ENCODE measurements at places on chromosomes 6 and 20. TPM values are rescaled to one million over a fixed set of nuclear protein-coding genes. Genes with fewer than 3 reads are reported as not detected.

GRCh38 chr6:15299430-15300131 is 53.7 kb downstream of the JARID2 start:
- H3K4me1 ChIP-seq: peaks cover 93% of the 10 kb centered on the region
- peak overlapping the region; percentile 58 for H3K4me3 ChIP-seq
- peak; percentile 48 for DNase-seq
- H3K36me3 ChIP-seq: peaks cover 9% of the 10 kb centered on the region
- H3K27ac ChIP-seq: peak overlapping the region; percentile 16
- H3K27me3 ChIP-seq: no peaks in the 10 kb centered on the region

DNA sequence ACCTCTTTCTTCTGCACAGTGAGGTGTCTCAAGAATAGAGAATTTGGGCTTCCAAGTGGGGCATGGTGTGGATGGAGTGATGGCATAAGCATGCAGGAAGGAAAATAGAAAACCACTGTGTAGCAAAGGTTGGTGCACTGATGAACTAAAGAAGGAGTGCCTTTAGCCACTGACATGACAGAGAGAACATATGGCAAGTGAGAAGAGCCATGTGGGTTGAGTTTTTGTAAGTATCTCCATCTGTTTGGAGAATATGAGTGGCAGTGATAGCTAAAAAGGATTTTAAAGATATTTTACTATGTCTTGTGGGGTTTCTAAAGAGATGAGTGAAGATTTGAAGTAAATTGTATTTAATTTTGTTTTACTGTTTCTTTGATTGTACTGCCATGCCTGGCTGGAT is 160.5 kb upstream of the GRIK2 start:
- no peak overlapping the region for H3K4me3 ChIP-seq
- H3K4me1 ChIP-seq: no peaks in the 10 kb centered on the region
- H3K27me3 ChIP-seq: no peaks in the 10 kb centered on the region
- no peaks in the 10 kb centered on the region for H3K36me3 ChIP-seq
- DNase-seq: no peak
- no peak overlapping the region for H3K27ac ChIP-seq

DNA sequence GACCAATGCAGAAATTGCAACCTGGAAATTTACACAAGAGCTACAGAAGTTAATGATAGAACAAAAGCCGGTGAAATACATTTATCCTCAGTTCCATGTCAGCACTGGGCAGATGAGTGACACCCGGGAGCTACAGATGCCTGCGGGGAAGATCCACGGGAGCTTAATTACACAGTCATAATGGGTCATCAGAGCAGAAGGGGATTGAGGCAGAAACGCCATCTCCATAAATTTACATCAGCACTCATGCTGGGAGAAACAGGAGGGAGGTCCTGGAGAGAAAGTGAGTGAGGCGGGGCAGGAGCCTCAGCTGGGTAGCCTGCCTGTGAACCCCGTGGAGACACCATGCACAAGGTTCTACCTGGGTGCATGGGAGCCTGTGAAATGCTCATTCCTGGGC is 37.6 kb upstream of the CST7 start:
- H3K4me1 ChIP-seq: no peaks in the 10 kb centered on the region
- no peak overlapping the region for H3K4me3 ChIP-seq
- peaks cover 3% of the 10 kb centered on the region for H3K36me3 ChIP-seq
- no peak overlapping the region for H3K27ac ChIP-seq
- DNase-seq: no peak

DNA sequence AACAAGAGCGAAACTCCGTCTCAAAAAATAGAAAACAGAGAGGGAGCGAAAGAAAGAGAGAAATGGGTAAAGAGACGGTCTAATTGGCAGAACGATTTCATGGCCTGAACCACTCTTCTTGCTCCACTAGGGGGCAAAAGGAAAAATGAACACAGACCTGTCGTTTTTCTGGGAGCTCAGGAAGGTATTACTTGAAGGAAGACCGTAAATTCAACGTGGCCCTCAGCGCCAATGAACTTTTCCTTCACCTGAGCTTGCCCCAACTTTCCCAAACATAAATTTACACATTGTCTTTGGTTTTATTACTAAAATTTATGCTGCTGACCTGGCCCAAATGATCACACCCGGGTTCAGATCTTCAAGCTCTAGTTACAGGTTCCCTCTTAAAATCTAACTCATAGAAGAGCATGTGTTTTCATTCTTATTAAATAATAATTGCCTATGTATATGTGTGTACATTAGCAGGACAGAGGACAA is 67.3 kb downstream of the ATP9A start:
- H3K27me3 ChIP-seq: peaks cover 39% of the 10 kb centered on the region
- no peak for DNase-seq
- peaks cover 10% of the 10 kb centered on the region for H3K4me1 ChIP-seq
- H3K36me3 ChIP-seq: no peaks in the 10 kb centered on the region

DNA sequence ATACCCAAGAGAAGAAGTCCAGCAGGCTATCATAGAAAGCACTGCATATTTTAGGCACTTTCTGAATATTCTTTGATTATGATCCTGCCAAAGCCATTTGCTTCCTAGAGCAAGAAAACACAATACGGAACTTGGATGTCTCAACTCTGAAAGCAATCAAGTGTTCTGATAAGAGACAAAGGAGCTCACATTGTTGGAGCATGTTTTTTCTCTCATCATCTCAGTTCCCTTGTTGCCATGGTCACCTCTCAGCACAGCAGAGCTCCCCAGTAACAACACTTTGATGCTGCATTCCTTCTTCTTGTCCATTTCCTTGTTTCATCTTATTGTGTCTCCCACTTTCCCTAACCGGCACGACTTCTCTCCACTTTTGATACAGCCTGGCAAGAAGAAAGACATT is 168.7 kb upstream of the FUT9 start:
- no peak overlapping the region for H3K27ac ChIP-seq
- no peak for DNase-seq
- H3K27me3 ChIP-seq: no peaks in the 10 kb centered on the region
- no peaks in the 10 kb centered on the region for H3K4me1 ChIP-seq
- H3K36me3 ChIP-seq: no peaks in the 10 kb centered on the region

- no peak overlapping the region for H3K4me3 ChIP-seq
- H3K36me3 ChIP-seq: peaks cover 14% of the 10 kb centered on the region
Observed at GRCh38 chr6:7414811-7415210, 25.2 kb downstream of the RIOK1 start.

- H3K27me3 ChIP-seq: peaks cover 8% of the 10 kb centered on the region
- no peak for DNase-seq
- no peak overlapping the region for H3K27ac ChIP-seq
- no peaks in the 10 kb centered on the region for H3K4me1 ChIP-seq
- no peak overlapping the region for H3K4me3 ChIP-seq
- H3K36me3 ChIP-seq: no peaks in the 10 kb centered on the region
Observed at GRCh38 chr20:50784464-50784863, 10.4 kb upstream of the BCAS4 start.

DNA sequence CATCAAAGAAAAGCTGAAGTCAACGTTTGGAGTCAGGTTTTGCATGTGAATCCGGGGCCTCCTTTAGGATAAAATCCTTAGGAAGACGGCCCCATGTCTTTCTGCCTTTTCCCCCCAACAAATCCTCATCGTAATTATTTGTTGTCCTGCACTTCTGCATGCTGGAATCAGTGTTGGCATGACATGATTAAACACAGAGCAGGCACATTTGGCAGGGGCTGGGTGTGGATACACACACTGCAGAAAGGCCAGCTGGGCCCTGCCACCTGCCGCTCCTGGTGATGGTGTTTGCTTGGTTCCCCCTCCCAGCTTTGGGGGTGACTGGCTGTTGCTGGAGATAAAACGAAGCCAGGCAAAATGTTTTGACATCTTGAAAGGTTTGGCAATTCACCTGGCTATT is 46.3 kb upstream of the FOXA2 start:
- no peak overlapping the region for H3K27ac ChIP-seq
- H3K4me1 ChIP-seq: no peaks in the 10 kb centered on the region
- H3K27me3 ChIP-seq: no peaks in the 10 kb centered on the region
- no peak overlapping the region for H3K4me3 ChIP-seq

DNA sequence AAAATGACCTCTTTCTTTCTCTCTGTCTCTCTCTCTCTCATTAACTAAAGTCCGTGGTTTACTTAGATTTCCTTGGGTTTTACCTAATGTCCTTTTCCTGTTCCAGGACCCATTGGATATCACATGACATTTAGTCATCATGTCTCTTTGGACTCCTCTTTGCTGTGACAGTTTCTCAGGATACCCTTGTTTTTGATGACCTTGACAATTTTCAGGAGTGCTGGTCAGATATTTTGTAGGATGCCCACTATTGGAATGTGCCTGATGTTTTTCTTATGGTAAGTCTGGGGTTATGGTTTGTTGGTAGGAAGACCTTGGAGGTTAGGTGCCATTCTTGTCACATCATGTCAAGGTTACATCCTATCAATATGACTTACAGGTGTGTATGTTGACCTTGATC is 199.2 kb upstream of the HTR1E start:
- H3K4me3 ChIP-seq: no peak overlapping the region
- no peak overlapping the region for H3K27ac ChIP-seq
- no peaks in the 10 kb centered on the region for H3K36me3 ChIP-seq
- H3K4me1 ChIP-seq: no peaks in the 10 kb centered on the region
- no peaks in the 10 kb centered on the region for H3K27me3 ChIP-seq

DNA sequence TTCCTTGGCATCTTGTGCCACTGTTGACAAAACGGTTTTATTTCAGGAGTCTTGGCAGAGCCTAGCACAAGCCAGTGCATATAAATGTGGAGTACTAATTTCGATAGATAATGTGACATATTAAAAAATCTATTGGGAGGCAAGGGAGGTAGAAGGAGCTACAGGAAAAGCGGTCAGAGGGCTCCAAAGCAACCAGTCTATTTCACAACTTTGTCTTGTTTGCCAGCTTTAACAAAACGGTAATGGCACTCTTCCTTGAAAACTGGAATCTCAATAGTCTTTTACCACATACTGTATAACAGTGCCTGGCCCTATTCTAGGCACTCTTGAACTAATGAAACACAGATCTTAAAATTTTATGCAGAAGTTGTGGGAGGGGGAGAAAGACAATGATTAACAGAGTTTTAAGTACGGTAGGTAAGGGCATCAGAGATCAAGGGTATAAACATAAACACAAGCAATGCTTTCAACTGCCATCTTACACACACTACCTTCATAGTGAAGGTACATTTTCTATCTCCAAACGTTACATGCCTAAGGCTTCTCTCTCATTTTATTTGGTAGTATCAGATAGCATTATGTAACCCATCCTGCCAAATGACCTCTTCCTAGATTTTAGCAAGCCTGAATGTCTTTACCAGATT is 33.5 kb upstream of the SYNCRIP start:
- DNase-seq: no peak
- H3K36me3 ChIP-seq: peaks cover 28% of the 10 kb centered on the region
- peak overlapping the region; percentile 99 for H3K4me3 ChIP-seq
- peaks cover 63% of the 10 kb centered on the region for H3K4me1 ChIP-seq
- H3K27me3 ChIP-seq: no peaks in the 10 kb centered on the region

DNA sequence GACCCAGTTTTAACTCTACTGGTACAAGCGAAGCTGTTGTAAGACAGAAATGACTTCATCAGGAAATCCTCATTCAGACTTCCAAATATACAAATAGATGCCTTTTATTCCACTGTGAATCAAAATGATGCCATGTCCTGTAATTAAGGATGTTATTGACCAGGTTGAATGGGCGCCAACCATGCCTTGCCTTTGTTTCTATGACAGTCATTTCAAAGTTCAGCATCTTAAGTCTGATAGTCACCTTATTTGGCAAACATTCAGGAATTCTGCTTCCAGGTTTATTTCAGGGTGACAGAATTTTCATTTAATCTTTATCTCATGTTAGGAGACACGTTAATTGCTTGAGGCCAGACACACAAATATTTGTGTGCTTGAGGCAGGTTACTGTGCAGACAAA is 592.8 kb upstream of the JAG1 start:
- H3K4me3 ChIP-seq: no peak overlapping the region
- DNase-seq: no peak
- no peak overlapping the region for H3K27ac ChIP-seq
- H3K36me3 ChIP-seq: no peaks in the 10 kb centered on the region

DNA sequence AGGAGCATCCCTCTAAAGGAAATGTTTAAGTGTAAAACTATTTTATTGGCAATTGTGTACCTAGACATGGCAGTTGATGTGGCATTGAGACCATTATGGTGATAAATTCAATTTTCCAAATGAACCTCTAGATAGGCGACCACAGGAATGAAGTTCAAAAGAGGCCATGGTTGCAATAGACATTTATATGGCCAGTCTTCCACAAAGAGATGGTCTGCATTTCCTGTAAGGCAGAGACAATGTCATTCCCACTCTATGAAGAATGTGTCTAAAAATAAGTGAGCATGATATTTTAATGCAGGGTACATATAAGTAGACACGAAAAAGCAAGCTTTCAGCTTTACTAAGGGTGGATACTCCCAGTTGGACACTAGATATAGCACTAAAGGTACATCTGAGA is 40.9 kb downstream of the THEMIS start:
- no peaks in the 10 kb centered on the region for H3K27me3 ChIP-seq
- H3K4me1 ChIP-seq: peaks cover 61% of the 10 kb centered on the region

DNA sequence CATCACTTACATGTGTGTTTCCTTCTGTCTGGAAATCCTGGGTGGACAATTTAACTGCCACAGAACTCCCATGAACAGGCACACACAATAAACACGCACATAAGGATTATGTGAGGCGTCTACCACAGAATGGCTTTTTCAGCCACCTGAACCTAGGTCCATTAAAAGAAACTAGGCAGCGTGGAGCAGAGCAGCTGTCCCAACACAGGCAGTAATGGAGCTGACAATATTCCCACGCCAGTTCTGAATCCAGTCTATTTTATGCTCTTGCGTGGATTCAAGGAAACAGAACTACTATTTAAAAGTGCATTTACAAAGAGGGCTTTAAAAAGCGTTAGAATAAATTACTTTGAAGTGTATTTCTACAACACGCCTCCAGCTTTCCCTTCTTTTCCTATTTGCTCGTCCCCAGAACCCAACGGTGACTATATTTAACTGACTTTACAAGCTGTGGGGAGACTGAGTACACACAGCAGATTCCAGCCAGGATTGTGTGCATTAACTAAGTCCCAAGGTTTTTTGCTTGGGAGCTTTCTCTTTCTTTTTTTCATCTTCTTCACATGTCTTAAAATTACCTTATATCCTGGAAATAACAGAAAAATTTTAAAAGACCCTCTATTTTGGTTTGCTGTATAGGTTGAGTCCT is 95.9 kb downstream of the GMDS start:
- no peak overlapping the region for H3K27ac ChIP-seq
- no peaks in the 10 kb centered on the region for H3K27me3 ChIP-seq
- no peaks in the 10 kb centered on the region for H3K36me3 ChIP-seq
- no peak overlapping the region for H3K4me3 ChIP-seq
- H3K4me1 ChIP-seq: no peaks in the 10 kb centered on the region

The TTLL9 gene
- total RNA-seq: not detected

The JPH2 gene
- 0.29 TPM for total RNA-seq

The GINS1 gene
- 22.4 TPM for total RNA-seq

The ACTR5 gene
- total RNA-seq: 8.7 TPM

Data from activated T-cell treated with anti-CD3 and anti-CD28 coated beads, Interleukin-2, amount 50 U/mL, for 72 hours (primary cell).